Activated CD4-positive, alpha-beta T cell treated with anti-CD3 and anti-CD28 coated beads for 4 hours (primary cell): ENCODE measurements at places on chromosomes 12 and 14.

DNA sequence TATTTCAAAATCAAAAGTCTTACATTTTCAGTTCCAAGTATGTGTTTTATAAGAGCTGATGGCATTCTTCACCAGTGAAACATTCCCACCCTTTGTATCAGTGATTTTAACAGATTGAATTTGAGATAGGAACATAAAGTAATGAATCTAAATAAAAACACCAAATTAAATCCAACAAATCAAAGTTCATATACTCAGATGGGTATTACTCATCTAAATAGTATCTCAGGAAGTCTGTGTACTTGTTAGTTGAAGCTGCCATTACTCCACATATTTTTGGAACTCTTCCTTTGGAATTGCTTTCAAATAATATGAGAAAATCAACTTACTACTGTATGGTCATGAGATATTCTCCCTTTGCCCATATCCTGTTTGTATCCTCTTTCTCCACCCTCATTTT is 89.1 kb downstream of the MIA2 start:
- DNase-seq, result no peak

DNA sequence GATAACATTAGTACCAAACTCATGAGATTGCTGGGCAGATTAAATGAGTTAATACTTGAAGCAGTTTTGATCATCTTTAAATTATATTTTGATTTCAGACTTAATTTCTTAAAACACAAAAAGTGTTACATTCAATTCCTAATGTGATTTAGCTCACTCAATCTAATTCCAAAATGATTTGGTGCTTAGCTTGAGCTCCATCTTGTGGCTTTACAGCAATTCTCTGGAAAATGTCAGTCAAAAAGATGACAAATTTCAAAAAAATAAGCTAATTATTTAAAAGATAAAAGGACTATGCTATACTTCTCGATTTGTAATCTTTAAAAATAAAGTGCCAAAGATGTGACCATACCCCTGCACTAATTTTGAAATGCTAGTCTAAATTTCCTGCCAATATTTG is 10.1 kb downstream of the LLPH start:
- DNase-seq, result no peak

DNA sequence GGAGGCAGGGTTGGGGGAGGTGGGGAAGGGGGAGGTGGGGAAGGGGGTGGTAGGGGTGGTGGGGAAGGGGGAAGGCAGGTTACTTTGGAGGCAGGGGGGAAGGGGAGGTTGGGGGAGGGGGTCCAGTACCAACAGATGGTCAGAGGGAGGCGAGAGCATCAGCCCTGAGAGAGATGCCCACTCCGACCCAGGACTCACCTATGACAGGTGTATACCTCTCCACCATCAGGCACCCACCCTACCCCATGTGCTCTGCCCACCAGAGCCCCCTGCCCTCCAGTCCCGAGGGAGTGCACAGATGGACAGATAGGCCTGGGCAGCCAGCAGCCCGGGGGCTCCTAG is 18.6 kb downstream of the JAG2 start:
- DNase-seq, result no peak

DNA sequence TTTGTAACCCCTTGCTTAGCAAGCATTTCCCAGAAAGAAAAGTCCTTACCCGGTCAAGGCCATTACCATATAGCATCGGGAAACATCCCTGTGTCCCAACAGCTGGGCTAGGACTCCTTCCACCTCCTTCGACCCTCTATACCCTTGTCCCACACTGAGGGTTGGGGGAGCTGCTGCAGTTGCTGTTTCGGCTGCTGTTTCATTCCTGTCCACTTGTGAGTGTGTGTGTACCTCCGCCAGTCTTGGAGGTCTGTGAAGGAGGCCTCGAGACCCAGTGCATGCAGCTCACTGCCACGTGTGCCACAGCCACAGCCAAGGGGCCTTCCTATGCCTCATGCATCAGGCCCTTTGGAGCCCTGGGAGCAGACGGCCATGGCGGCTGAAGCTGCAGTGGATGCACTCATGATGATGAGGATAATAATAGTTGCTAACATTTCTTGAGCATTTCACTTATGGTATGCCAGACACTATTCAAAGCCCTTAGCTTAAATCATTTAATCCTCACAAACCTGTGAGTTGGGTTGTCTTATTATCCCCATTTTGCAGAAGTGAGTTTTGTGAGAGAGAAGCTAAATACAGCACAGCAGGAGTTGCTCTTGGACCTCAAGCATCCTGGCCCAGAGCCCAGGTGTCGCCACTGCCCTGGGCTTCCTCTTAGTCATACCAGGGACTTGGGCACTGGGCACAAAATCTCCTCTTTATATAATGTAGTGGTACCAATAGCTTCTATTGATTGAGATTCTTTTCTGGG is 156.5 kb downstream of the PRKCH start:
- no peak for DNase-seq

GRCh38 chr12:132489602-132490266 is at the start of gene FBRSL1:
Gene FBRSL1, plus strand, starts transcription at chr12:132490151.
- DNase-seq, result peak; percentile 96

DNA sequence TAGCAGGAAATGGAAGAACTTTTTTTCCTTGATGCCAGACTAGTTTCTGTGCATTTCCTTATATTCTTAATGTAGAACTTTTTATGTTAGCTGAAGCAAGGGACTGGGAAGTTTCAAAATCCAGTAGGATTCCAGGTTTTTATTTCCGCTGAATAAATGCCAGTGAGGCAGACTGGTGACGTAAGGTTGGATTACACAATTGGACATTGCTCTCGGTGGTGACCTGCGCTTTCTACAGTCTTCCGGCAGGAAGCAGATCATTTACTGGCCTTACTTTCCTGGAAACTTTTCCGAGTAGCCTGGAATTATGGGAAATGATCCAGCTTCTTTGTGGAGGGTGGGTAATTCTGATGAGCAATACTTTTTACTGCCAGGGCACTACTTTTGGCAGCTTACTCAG is 3.6 kb downstream of the IFT43 start:
- no peak for DNase-seq

GRCh38 chr14:37343307-37344094 is 145.8 kb downstream of the MIPOL1 start:
- no peak for DNase-seq

DNA sequence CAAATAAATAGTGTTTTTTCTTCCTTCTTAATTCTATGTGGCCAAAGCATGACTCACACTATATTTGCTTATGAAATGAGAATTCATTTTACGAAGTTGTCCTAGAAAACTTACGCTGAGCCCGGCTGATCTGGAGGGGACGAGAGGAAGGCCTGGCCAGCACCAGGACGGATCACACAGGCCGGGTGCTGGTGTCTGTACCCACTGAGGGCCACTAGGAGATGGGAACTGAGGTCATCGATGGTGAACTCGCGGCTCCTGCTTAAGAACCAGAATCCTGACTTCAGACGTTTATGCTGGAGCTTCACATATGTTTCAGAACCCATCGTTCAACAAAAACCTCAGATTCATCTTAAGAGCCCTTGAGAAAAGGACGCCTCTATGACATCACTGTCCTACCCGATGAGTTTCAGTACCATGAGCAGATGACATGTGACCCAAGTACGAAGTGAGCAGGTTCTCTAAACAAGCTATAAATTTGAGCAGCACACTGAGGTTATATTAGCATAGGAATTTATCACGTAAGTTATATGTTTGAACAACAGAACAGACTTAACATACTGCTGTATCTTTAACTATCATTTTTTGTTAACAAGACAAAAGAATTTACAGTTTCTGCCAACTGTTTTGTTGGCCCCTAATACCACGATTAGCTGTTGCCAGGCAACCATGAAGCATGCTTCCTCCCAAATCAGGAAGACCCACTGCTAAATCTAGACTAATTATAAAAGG is 111.9 kb downstream of the FOXN3 start:
- DNase-seq, result no peak

DNA sequence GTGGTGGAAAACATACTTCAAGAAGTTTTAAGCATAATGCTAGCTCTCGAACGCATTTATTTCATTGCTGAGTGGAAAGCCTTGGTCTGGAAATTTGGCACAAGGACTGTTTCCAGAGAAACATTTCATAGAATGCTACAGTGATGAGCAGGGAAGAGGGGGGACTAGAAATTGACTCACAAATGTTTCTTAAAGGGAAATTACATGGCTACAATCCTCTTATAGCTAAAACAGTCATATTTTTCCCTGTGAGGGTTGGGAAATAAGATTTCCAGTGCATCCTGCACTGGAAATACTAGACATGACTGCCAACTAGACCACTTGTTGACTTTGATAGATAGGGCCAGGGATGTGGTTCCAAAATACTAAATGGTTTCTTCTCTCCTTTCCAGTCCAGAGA is 197.3 kb upstream of the RGS6 start:
- no peak for DNase-seq
